Stimulated activated CD8-positive, alpha-beta memory T cell treated with anti-CD3 and anti-CD28 coated beads, Interleukin-7, amount 100 ng/mL, for 24 hours (primary cell): ENCODE measurements at places on chromosomes 5 and 9.

- DNase-seq = no peak
Measured at GRCh38 chr5:148928141-148928540, 101.7 kb downstream of the ADRB2 start.

GRCh38 chr5:82873452-82873851, 203.7 kb downstream of the TMEM167A start:
- no peak for DNase-seq

DNA sequence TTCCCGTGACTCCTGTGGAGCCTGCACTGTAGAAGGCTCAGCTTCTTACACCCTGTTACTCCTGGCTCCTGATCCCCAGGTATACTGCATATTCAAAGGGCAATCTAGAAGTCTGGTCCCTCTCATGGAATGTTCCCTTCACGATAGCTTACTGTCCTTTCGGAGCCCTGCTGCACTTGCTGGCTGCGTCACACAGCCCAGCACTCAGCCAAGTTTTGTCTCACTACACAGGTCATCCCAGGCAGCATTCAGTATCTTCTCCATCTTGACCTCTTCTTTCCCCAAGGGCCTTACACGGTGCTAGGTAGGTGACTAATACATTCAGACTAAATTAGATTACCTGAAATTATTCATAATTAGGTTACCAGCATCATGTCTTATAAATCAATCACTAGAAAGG, 123.7 kb downstream of the WDR41 start:
- DNase-seq = no peak

DNA sequence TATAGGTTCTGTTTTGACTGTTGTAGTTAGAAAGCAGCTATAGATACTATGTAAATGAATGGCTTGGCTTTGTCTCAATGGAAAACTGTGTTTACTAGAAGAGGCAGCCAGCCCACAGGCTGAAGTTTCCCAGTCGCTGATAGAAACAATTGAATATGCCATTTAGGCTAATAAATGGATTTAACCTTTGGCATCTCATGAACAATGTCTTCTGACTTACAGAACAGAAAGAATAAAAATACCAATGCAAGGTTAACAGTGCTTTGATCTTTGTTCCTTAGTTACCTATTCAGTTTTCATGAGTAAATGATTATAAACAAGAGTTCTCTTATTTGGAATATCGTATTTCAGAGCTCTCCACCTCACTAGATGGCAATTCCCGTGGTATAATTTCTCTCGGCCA, 120.6 kb downstream of the PAM start:
- DNase-seq = no peak

DNA sequence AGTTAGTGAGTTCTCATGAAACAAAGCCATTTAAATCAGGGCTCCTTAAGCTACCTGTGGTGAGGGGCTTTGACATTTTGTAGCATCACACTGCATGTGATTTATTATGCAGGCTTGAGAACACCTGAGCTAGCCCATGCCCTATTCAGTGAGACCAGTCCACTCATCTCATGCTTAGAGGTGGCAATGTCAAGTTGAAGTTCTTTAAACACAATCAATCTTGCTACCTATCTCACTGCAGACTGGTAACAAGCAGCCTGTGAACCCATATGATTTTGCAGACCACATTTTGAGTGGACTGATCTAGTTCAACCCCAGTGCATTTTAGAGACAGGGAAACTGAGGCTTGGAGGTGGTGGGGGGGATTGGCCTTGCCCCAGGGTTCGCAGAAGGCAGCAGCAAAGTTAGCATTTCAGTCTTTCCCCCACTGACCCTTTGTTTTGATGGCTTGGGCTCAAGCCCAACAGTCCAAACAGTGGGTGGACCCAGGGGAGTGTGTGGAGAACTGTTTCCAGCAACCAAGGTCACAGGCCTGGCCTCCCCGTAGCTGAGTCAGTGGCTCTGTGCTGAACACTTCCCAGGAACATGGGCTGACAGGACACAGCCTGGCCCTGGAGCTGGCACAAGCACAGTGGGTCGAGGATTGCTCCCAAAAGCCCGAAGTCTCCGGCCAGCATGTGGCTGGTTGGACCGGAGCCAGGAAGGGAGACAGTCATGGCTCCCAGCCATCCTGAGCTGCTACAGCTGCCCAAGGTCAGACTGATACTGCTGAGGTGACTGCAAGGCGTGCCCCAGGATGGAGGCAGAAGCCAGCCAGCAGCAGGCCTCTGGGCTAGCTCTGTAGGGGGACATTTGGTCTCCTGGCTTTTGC, 95.3 kb downstream of the RGS3 start:
- no peak for DNase-seq

GRCh38 chr5:173497685-173498084, 118.8 kb downstream of the BOD1 start:
- no peak for DNase-seq

DNA sequence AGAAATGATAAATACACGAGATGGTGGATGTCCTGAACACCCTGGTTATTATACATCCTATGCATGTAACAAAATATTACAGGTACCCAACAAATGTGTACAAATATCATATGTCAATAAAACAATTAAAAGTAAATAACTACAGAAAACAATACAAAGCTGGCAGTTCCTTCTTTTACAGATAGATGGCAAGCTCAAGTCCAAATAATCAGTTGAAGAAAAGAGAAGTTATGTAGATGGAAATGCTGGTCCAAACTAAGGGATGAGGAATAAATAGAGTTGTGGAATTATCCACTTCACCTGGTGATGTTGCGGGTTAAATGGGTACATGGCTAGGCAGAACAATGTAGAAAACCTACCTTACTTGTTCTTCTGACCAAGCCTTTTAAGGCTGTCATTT, 79.4 kb downstream of the PALM2AKAP2 start:
- DNase-seq = no peak

DNA sequence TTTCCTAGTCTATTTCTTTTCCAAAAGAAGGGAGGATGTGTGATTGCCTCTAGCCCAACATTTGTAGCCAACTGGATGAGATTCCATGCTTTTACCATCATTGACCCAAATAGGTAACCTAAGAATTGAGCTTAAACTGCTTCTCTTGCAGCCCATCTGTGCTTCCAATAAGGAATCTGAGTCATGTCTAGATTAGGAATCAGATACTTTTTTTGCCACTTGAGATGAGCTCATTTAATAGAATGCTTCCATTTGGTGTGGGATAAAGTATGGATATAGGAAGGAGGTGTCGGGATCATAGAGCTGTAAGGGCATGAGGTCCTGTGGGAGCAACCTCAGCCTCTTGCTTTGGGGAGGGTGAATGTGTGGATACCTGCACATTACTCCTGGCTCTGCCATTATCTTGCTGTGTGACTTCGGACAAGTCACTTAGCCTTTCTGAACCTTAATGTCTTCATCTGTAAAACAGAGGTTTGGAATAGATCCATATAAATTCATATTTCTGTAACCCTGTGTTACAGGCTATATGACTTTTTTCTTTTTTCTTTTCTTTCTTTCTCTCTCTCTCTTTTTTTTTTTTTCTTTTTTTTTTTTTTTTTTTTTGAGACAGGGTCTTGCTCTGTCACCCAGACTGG, 56.2 kb downstream of the MAP1B start:
- DNase-seq = no peak

GRCh38 chr5:25568989-25569625, 924.3 kb upstream of the CDH10 start:
- DNase-seq = no peak

- DNase-seq = no peak
Measured at GRCh38 chr9:35681341-35682002, 7.7 kb downstream of the CA9 start.

- DNase-seq = no peak
Measured at GRCh38 chr9:134345737-134346136, 19.5 kb downstream of the RXRA start.

DNA sequence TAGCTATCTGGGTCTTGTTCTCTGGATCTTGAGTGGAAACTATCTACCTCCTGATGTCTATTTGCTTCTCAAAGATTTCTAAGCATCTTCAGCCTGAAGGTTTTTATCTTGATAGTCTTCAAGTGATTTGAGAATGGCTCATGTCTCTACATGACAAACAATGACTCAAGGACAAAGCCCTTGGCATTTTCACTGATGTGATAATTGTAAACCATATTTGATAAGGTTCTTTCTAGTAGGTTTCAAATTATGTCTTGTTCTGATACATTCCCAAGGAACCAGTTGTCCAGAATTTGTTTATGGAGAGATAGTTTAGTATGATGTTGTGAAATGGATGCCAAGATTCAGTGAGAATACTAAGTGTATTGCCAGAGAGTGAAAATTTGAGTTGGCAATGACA, 1079.3 kb upstream of the CDH9 start:
- DNase-seq = no peak

DNA sequence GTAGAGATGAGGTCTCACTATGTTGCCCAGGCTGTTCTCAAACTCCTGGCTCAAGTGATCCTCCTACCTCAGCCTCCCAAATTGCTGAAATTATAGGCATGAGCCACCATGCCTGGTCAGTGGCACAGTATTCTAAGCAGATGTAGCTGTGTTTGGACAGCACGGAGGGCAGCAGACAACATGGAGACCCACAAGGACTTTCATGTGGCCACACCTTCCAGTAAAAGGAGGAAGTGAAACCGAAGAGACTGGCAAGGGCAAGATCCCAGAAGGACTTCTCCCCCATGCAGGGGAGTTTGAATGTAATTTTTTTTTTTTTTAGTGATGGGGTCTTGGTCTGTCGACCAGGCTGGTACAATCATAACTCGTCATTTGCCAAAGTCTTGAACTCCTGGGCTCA, 172.2 kb downstream of the TRPM3 start:
- no peak for DNase-seq

- no peak for DNase-seq
Measured at GRCh38 chr5:118006219-118006618, 982.1 kb downstream of the DTWD2 start.

- DNase-seq = no peak
Measured at GRCh38 chr5:9888501-9888901, 258.4 kb upstream of the TAS2R1 start.

GRCh38 chr9:88533951-88534455, 975 bp upstream of the NXNL2 start:
- no peak for DNase-seq

DNA sequence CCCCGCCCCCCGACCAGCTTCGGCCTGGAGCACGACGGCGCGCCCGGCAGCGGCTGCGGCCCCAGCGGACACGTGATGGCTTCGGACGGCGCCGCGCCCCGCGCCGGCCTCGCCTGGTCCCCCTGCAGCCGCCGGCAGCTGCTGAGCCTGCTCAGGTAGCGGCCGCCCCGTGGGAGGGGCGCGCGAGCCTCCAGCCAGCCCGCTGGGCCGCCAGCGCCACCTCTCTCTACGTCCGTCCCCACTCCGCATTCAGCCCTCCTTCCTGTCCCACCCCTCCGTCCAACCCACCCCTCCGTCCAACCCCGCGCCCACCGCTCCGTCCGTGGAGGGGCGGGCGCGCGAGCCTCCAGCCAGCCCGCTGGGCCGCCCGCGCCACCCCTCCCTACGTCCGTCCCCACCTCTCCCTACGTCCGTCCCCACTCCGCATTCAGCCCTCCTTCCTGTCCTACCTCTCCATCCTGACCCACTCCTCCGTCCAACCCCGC, 6.5 kb downstream of the ADAMTS13 start:
- no peak for DNase-seq

- DNase-seq = peak; percentile 79
Measured at GRCh38 chr5:14581106-14581890, at the start of gene OTULINL. OTULINL (plus strand) TSS chr5:14581792; CDS start chr5:14581895, 103 bp downstream.

DNA sequence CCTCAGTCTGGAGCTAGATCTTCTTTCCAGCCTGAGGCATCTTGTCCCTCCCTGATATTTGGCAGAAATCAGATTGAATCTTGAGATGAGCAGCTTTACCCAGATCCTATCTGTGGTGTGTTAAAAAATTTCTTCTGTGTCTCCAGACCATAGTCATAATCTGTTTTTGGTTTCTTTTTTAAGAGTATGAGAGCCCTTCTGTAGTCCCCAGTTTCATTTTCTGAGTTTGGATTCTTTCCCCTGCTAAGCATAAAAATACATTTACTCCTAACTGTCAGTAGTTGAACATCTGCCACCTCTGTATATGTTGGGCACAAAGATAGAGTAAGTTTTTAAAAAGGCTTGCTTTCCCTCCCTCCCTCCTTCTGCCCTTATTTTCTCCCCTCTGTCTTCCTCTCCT, 137.7 kb downstream of the CNTLN start:
- no peak for DNase-seq

GRCh38 chr9:567747-568305, 273.7 kb upstream of the DMRT1 start:
- no peak for DNase-seq

DNA sequence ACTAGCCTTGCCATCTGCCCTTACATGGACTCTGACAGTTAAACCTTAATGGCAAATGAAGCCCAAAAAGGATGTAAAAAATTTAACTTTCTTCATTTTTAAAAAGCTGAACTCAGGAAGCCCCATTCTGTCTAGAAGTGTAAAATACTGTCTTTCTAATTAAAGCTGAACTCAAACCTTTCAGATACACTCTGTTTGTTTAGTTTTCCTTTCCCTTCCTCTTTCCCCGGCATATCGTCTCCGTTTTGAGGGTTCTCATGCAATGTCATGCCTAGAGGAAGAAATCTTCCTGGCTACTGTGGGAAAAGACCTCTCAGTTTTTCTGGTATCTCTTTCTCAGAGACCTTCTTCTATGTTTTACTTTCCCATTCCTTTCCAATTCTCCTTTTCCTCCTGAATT, 841.5 kb downstream of the DTWD2 start:
- DNase-seq = no peak

DNA sequence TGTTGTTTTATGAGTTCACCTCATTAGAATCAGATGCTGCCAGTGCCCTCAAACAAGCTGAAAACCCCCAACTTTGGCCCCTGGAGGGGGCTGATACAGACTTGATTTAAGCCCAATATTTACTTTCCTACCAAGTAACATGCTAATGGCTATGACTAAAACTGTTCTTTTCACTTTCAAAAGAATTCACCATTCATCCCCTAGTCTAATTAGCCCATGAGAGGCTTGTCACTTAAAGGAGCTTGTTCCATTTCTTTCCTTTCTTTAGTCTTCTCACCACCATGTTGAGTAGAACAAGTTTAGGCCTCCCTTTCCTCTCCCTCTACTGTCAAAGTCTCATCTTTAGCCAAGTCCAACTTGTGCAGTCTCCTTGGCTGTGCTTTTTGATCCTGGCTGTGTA, 50.4 kb downstream of the EPB41L4B start:
- no peak for DNase-seq

DNA sequence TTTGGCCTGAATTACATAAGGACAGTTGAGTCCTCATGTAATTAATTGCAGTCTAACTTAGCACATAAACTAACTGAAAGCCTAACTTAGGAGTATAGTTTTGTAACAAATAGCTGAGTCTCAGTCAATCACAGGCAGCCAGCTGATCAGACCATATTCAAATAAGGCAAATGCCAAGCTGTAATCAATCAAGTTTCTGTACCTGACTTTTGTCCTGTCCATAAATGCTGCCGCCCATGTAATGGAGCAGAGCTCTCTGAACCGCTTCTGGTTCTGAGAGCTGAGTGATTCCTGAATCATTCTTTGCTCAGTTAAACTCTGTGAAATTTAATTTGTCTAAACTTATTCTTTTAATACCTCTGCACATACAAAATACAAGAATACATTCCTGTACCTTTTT, 104.8 kb downstream of the TSSK1B start:
- no peak for DNase-seq

DNA sequence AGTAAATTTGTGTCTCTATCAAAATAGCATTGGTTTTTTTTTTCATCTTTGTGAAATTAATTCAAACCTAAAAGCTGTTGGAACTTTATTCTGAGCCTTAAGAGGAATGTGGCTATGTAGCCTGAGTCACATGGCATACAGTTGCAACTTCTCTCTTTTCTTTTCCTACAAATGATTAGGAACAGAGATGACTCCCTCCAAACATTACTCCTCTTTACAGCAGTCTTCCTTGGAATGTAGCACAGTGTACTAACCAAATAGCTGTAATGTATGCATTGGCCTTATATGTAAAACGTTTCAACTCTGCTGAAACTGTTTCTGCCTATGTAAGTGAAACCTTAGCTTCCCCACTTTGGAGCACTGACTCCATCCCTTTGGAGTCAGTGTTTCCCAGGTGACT, 100.9 kb upstream of the MAP1B start:
- DNase-seq = no peak
